Upper lobe of left lung (tissue), 6 donors: ENCODE measurements at places on chromosomes 4 and X. TPM values are rescaled to one million over a fixed set of nuclear protein-coding genes. Genes with fewer than 3 reads are reported as not detected.

Gene FGFRL1
- total RNA-seq: 22.9 TPM

Gene FABP2
- total RNA-seq: not detected

Gene HSFX4
- not detected for total RNA-seq

Gene IL9R
- 1.0 TPM for total RNA-seq

Gene HTR2C
- total RNA-seq: not detected

Gene CFI
- total RNA-seq: 20.2 TPM

Gene ASB11
- total RNA-seq: not detected

Gene BEND2
- not detected for total RNA-seq

Gene GAGE2A
- not detected for total RNA-seq
